ENCODE measurements at places on chromosomes 12 and 14.
A peak's percentile ranks its signal among the peaks of the same experiment; 100 is the strongest.

- DNase-seq = no peak
Observed at GRCh38 chr12:47376927-47377326, 297.2 kb upstream of the AMIGO2 start.

DNA sequence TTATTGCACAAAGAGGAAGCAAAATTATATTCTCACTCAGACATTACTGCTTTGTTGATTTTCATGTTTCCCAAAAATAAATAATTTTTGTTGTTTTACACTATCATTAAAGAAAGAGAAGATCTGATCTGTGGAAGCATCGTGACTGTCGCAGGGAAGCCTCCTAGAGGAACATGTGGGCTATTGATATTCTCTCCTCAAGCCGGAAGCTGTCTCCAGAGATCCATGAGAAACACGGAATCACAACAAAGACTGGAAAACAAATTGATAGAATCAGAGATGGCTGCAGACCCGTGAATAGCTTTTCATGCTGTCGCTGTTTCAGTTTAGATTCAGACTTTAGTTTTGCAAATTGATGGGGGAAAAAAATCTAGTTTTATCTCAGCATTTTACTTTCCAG lies 235.2 kb upstream of the TMPO start:
- DNase-seq = no peak

DNA sequence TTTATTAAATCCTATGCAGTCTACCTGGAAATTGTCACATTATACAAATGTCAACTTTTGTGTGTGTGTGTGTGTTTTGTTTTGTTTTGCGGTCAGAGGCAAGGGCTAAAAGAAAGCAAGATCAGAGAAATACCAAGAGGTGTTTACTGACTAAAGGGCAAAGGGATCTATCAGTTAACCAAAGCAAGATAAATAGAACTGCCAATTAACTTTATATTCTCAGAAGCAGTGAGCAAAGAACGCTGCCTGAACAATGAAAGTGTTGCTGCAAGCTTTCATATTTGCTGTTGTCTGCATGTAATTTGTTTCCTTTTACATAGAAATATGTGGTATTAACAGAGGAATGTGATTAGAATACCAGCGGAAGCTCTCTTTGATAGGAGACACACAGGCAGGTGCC lies 30.9 kb downstream of the CCDC60 start:
- no peak for DNase-seq

DNA sequence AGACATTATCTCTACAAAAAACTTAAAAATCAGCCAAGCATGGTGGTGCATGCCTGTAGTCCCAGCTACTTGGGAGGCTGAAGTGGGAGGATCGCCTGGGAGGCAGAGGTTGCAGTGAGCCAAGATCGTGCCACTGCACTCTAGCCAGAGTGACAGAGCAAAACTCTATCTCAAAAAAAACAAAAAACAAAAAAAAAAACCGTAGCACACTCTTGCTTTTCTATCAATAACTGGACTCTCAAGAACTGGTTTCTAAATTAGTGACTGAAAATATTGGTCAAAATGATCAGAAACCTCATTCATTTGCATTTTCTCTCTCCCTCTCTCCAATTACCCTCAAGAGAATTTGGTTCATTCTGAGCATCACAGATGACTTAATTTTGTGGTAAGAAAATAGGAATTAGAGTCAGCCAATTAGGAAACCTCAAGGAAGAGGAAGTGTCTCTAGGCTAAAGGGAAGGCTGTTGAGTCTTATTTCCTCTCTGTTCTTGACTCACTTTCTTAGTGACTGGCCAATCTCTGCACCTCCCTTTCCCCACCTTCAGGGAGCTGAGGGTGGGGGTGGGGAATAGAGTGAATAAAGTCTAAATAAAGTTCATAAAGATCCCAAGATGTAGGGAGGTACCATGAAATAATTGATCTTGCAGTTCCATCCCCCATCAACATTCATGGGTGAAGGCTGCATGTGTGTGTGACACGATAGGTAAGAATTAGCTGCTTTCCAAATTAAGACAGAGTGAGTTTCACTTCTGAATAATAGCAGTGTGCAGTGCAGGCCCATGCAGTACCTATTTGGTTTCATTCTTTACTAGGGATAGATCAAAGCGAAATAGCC lies 6.8 kb upstream of the PSMA6 start:
- peak; percentile 98 for DNase-seq

DNA sequence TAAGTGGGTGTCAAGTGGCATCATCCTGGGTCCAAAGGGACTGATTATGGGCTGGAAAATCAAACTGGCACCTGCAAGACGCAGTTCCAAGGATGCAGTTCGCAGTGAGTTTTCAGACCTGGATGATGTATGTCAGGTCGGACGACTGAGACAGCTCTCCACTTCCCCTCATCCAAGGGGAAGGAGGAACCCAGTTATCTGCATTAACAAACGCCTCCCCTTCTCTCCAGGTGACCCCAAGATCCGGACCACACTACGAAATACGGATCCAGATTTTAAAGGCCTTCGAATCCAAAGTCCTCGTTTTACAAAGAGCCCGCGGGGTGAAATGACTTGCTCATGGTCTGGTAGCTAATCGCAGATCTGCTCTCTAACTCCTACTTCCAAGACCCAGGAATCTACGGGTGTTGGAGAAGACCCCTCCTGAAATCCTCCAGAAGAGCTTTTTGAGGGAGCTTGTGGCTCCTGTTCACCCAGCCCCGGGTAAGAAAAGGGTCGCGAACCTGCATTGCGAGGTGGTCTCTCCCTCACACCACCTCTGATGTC lies 460 bp upstream of the SYNE2 start:
- no peak for DNase-seq
